ENCODE measurements at places on chromosomes 1 and 21. TPM values are rescaled to one million over a fixed set of nuclear protein-coding genes. Genes with fewer than 3 reads are reported as not detected.

DNA sequence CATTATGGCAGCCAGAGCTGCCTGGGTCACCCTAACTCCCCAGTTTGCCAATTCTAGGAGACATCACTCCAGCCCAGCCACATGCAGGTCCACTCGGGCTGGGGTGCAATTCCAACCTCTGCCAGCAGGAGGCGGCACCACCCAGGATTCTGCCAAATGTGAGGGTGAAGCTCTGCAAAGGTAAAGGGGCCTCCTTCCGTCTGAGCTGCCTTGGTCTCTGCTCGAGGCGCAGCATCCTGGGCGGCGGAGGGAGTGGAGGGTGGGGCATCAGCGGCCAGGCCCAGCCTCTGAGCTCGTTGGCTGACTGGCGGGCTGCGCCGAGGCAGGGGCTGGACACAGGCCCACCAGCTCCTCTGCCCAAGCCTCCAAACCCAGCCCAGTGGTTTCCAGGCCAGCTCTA lies 63.8 kb downstream of the ARHGEF16 start:
- H3K36me3 ChIP-seq = no peaks in the 10 kb centered on the region
- H3K4me3 ChIP-seq = no peak overlapping the region
- H3K4me1 ChIP-seq = no peaks in the 10 kb centered on the region
- no peak for DNase-seq
- no peaks in the 10 kb centered on the region for H3K27me3 ChIP-seq
- H3K27ac ChIP-seq = no peak overlapping the region

- no peaks in the 10 kb centered on the region for H3K27me3 ChIP-seq
- no peaks in the 10 kb centered on the region for H3K4me1 ChIP-seq
- H3K27ac ChIP-seq = no peak overlapping the region
- no peak overlapping the region for H3K4me3 ChIP-seq
These were observed 8.1 kb upstream of the PLA2G5 start for GRCh38 chr1:20061866-20062265.

DNA sequence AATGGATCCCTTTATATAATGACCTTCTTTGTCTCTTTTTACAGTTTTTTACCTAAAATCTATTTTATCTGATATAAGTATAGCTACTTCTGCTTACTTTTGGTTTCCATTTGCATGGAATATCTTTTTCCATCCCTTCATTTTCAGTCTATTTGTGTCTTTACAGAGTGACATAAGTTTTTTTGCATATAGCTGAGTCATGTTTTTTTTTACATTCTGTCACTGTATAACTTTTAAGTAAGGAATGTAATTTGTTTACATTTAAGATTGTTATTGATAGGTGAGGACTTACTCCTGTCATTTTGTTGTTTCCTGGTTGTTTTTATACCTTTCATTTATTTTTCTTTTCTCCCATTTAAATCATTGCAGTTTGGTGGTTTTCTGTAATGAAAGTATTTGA lies 402.7 kb upstream of the ADGRL2 start:
- H3K27ac ChIP-seq = no peak overlapping the region
- H3K4me3 ChIP-seq = no peak overlapping the region
- no peaks in the 10 kb centered on the region for H3K27me3 ChIP-seq
- no peaks in the 10 kb centered on the region for H3K4me1 ChIP-seq
- no peak for DNase-seq
- no peaks in the 10 kb centered on the region for H3K36me3 ChIP-seq

DNA sequence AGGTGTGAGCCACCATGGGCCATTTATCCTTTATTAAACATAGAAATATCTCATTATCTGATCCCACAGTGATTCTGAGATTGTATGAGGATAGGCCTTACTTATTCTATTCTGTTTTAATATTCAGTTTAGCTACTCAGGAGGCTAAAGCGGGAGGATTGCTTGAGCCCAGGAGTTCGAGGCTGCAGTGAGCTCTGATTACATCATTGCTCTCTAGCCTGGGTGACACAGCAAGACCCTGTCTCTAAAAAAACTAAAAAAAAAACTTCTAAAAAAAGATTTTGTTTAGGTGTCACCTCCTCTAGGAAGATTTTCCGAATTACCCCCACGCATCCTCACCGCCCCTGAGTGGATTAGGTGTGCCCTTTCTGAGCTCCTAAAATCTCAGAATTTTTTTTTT lies 14.3 kb upstream of the HNRNPU start:
- no peaks in the 10 kb centered on the region for H3K27me3 ChIP-seq
- no peak overlapping the region for H3K4me3 ChIP-seq
- H3K36me3 ChIP-seq = no peaks in the 10 kb centered on the region
- no peak overlapping the region for H3K27ac ChIP-seq

SERPINC1 gene
- polyA plus RNA-seq = not detected

UBE2Q1 gene
- 39.6 TPM for polyA plus RNA-seq

PRKCZ gene
- 27.4 TPM for polyA plus RNA-seq

UBR4 gene
- 98.4 TPM for polyA plus RNA-seq
